ENCODE measurements at places on chromosomes 6 and 20.

DNA sequence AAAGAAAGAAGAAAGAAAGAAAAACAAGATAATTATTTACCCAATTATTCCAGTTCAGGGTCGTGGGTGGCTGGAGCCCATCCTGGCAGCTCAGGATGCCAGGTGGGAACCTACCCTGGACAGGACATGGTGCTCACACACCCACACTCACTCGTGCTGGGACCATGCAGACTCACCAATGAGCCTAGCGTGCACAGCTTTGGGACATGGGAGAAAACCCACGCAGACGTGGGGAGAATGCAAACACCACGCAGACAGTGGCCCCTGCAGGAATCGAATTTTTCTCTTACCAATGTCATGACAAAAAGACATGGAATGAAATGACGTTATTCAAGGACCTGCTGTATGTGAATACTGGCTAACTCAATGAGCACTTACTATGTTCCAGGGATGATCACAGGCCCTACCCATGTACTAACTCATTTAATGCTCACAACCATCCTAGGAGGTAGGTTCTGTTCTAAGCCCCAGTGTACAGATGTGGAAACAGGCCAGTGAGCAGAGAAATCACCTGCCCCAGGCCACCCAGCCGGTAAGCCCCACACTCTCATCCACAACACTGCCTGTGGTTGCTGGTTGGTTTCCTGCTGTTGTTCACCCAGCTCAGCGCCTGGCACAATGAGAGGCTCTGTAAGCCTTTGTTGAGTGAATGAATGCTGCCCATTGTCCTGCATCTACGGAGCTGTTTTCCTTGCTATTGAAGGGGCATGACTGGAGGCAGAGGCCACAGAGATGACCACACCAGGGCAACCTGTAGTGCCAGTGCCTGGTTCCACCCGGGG, 6.8 kb upstream of the PI16 start:
- DNase-seq = no peak

DNA sequence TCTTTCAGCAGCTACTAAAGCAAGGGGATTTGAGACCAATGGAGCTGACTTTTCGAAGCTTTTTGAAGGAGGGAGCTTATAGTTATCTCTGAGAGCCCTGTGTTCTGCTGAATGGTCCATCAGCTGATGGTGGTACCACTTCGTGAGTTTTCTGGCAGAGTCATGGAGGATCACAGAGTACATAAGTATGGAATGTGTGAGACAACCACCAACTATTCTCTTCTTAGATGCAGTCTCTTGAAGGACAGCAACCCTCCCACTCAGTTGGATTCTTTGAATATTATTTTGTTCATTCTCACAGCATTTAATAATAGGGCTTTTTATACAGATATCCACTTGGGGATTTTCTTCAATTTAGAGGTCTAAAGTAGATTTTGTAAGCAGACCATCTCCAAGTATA, 75.3 kb downstream of the ELOVL2 start:
- no peak for DNase-seq

DNA sequence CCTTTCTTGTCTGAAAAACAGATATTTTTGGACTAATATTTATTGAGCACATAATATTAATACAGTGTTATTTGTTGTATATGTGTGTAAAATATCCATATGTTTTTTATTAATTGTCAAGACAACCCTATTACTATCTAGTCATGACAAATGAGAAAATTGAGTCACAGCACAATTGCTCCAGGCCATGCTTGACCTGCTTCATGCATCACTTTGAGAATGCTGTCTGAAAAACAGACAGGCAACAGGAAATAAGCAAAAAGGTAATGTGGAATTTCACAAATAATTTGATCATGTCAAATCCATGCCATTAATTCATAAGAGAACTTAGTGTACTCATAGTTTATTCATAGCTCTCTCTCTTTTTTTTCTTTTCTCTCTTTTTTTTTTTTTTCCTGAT, 246.5 kb downstream of the RIMS1 start:
- DNase-seq = no peak

GRCh38 chr6:137423451-137424168, 70.6 kb downstream of the OLIG3 start:
- DNase-seq = no peak

GRCh38 chr6:30136570-30137286, 788 bp downstream of the TRIM40 start:
- DNase-seq = no peak

All from AG09319 (cell line).